Bone marrow (tissue), 2 donors: ENCODE measurements at places on chromosomes 7 and 10.

GRCh38 chr10:31689233-31689632 is 239.4 kb downstream of the ARHGAP12 start:
- DNase-seq: no peak

GRCh38 chr10:63760034-63760707 is 239.0 kb downstream of the REEP3 start:
- no peak for DNase-seq

GRCh38 chr10:84406561-84406960 is 78.2 kb downstream of the CCSER2 start:
- DNase-seq: no peak

DNA sequence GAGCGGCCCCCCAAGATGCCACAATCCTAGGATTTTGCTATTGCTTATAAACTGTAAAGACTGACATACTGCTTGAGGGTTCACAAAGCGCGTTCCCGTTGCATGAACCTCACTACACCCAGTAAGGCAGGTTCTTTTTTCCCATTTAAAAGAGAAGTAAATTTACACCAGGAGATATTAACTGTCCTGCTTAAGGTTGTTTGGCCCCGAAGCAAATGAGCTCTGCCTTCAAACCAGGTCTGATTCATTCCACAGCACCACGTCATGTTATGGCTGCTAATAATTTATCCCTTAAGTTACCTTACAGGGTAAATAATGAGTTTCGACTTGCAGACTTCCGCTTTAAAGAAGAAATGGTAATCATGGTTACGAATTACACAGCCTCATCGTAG is 559 bp upstream of the FKBP14 start:
- no peak for DNase-seq

DNA sequence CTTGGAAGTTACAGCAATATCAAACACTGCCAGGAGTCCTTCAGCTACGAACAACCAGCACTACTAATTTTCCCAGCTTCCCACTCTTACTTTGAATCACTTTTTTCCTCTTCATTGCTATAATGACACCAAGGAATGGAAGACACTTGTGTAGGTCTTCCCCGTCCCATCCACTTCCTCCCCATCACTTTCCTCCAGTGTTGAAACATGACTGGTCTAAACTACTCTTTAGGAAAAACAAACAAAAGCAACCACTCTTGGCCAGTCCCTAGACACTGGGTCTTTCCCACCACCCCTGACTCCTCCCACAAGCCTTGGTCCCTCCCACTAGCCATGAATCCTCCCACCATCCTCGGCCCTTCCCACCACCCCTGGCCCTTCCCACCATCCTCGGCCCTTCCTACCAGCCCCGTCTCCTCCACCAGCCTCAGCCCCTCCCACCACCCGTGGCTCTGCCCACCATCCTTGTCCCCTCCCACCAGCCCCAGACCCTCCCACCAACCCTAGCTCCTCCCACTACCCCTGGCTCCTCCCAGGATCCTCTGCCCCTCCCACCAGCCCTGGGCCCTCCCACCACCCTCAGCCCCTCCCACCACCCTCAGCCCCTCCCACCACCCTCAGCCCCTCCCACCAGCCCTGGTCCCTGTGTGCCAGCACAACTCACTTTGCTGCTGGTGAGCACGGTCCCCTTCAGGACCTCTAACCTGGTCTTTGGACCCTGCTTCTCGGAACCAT is 68.5 kb downstream of the CXCL12 start:
- DNase-seq: no peak

DNA sequence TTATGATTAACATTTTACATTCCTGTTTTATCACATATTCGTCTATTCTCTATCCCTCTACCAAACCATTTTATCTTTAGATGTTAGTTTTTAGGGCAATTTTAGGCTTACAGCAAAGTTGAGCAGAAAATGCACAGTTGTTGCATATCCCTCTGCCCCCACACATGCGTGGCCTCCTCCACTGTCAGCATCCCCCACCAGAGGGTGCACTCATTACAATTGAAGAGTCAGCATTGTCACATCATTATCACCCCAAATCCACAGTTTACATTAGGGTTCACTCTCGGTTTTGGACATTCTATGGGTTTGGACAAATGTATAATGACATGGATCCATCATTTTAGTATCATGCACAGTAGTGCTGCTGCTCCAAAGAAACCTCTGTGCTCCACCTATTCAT is 86.4 kb downstream of the WDR37 start:
- no peak for DNase-seq
